ENCODE measurements at places on chromosomes 2 and 18.

GRCh38 chr18:50358844-50359243 lies 16.0 kb upstream of the SKA1 start:
- DNase-seq, result no peak

DNA sequence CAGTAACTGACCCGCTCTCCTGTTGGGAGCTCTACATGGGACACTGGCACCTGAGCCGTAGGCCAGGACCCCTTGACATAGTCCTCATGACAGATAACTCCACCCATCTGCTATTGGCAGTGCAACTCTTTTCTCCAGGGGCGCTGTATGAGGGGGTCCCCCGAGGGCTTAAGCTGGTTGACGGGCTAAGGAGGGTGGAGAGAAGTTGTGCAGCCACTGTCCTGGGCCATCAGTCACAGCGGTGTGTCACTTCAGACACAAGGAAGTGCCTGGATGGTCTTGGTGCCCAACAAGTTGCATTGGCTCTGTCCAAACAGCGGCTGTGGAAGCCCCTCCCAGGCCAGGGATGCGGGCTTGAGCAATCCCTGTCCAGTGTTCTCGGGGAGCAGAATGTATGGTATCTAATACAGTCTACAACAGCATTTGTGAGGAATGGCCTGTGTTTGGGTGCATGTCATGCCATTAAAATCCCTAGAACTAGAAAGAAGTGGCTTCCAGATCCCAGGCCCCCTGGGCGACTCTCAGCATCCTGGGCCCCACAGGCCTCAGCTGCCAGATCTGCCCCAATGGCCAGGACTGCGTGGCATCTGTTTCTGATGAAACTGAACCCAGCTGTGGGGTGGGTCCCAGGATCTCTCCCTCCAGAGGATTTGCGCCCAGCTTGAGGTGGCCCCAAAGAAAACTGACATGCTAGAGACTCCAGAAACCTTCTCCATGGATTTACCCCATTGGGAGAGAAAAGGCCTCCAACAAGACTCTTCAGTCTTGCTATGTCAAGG lies 23.3 kb downstream of the TTC32 start:
- DNase-seq, result no peak

DNA sequence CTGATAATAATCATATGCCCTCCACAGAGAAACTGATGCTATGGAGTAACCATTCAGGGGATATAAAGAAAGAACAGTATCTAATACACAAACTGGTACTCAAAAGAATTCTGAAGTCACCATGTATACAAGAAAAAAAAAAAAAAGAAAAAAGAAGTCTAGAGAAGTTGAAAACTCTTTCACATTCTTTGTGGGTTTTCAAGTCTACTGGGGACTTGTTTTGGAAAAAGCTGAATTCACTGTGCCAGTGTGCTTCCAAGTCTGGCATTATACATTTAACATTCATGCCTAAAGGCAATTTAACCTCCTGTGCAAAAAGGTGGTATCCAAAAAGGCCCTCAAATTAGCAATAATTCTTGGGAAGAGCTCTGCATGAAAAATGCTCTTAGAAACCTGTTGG lies 94.8 kb upstream of the ITGB6 start:
- DNase-seq, result no peak

GRCh38 chr2:26068602-26069298 lies 34.9 kb downstream of the RAB10 start:
- no peak for DNase-seq

- DNase-seq, result no peak
Measured at GRCh38 chr2:100196786-100197494, 54.5 kb upstream of the AFF3 start.

GRCh38 chr2:221397187-221397586 lies 174.9 kb downstream of the EPHA4 start:
- no peak for DNase-seq

DNA sequence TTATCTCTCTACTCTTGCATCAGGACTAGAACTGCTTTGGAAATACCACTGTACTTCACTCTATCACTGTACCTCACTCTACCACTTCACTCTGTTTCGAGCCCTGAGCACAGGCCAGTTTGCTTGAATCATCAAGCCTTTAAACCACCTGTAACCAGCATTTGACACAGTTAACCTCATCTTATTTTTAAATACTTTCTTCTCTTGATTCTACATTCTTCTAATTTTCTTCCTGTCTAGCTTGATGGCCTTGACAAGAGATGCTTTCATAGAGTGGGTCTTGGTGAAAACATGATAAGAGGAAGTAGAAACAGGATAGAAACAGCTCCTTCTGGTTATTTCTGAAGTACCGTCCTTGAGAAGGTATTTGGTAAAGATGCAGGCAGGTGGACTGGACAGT lies 78.1 kb downstream of the SPIRE1 start:
- no peak for DNase-seq

DNA sequence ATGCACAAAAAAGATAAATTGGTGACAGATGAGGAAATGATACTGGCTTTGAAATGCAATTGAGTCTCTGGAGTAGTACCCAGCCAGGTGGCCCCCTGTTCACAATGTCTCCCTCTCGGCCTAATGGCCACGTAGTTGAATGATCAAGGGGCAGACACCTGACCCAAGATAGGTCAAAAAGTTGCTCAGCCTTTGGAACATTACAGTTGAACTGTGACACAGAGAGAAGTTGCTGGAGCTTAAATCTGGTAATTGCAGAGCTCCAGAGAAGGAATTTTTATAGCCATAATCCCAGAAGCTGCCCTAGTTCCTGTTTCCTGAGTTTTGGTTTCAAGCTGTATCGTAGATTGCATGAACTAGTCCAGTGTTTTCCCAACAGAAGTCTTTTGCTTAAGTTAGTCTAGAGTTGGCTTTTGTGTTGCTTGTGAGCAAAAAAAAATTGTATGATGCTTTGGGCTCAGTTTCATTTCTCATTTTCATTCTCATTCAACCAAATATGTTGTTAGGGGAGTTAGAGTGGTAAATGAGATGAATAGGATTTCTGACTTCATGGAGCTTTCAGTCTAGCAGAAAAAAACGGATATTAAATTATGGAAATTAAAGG lies 117.9 kb downstream of the CSRNP3 start:
- no peak for DNase-seq

- no peak for DNase-seq
Measured at GRCh38 chr18:42181474-42181873, 226.4 kb downstream of the PIK3C3 start.

DNA sequence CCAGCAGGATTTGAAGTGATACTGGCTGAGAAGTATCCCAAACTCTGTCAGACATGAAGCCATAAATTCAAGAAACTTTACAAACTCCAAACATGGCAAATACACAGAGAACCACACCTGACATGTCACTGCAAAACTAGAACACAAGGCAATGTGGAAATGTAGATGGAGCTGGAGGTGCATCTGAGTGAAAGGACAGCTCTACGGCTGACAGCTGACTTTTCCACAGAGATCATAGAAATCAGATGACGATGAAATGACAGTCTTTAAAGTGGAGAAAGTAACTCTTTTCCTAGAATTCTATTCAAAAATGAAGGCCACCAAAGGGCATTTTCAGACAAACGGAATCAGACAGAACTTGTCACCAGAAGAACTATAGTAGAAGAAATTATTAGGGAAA lies 97.5 kb downstream of the LDLRAD4 start:
- no peak for DNase-seq

- peak; percentile 63 for DNase-seq
Measured at GRCh38 chr18:49628881-49629795, 67.3 kb downstream of the LIPG start.

DNA sequence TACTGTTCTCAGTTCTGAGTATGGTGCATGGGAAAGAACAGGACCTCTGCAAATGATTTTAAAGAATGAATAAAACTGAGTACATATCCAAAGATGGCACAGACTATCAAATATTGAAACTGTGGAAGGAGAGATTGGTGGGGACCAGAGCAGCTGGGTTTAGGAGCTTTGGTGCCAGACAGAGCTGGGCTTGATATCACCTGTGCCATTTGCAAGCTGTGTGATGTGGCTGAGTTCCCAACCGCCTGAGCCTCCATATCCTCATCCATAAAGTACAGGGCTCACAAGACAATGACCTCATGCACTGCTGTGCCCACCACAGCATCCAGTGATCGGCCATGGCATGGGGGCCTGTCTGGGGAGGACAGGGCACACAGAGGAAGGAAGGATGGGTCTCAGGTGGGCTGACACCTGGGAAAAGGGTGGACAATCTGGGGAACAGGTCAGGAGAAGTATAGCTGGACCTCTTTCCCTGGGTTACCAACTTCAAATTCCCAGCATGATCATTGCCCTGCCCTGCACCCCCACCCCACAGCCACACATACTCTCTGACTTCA lies 83.9 kb upstream of the RAB6C start:
- DNase-seq, result no peak

DNA sequence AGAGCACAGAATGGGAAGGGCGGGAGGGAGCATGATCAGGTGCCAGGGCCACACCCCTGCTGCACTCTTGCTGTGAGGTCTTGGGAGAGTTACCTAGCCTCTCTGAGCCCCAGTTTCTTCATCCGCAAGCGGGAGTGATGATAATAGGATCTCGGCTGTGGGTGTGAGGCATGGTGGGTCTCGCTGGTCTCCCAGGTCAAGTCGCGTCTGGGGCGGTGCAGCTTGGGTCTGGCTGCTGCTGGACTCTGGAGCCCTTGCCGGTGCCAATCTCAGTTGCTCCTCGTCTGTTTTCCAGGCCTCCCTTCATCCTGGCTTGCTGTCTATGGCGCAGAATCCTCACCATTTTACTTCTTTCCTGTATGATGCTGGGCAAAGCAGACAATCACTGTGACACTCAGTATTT lies 130.3 kb upstream of the RAB12 start:
- DNase-seq, result no peak

- no peak for DNase-seq
Measured at GRCh38 chr18:75290737-75291358, 80.3 kb downstream of the TSHZ1 start.

- no peak for DNase-seq
Measured at GRCh38 chr2:198587240-198587639, 782.8 kb downstream of the PLCL1 start.

GRCh38 chr2:136505462-136505861 lies 259.9 kb upstream of the THSD7B start:
- no peak for DNase-seq

- no peak for DNase-seq
Measured at GRCh38 chr18:7870855-7871254, 303.7 kb downstream of the PTPRM start.

GRCh38 chr2:161415034-161415986 lies 787 bp upstream of the TBR1 start:
- no peak for DNase-seq

DNA sequence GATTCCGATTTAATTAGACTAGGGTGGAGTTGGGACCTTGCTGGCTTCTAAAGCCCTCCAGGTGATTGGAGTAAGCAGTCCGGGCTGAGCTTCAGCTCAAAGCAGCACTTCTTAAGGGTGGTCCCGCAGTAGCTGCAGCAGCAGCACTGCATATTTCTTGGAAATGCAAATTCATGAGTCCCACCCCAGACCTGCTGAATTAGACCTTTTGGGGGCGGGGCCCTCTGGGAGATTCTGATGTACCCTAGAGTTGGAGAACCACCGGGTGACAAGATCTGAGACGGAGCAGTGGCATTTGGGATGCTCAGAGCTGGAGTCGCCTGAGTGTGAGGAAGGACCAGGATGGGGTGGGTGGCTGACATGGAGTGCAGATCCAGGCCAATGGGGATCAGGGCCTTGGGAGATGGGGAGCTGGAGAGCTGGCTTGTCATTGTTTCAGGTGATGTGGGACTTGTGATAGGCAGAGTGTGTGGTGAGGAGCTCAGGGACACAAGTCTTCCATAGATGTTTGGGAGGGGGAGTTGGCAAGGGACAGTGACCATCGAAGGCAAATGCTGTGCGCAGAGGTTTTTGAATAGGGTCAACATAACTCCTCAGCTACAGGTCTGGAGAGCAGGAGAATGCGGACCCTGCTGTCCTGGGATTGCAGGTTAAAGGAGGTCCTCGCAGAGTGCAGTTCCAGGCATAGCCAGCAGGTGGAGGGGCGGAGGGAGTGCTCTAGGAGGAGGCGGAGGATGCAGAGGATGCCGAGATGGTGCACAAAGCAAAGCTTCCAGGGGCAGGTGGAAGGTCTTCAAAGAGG lies 130.9 kb upstream of the RAB12 start:
- peak; percentile 18 for DNase-seq

DNA sequence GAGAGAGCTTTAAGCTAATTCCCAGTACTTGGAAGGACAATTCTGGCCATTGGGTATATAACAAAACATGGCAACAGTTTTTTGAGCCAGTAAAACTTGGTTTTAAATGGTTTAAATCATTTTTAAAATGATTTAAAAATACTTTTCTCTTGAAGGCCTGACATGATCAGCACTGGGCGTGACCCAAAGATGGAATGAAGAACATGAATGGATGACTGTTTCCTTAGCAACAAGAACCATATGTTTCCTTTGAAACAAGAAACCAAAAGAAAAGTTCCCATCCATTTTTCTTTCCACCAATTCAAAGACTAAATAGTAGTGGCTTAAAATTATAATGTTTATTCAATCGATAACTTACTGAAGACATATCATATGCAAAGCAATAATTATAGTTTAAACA lies 348.3 kb upstream of the FIGN start:
- DNase-seq, result no peak

DNA sequence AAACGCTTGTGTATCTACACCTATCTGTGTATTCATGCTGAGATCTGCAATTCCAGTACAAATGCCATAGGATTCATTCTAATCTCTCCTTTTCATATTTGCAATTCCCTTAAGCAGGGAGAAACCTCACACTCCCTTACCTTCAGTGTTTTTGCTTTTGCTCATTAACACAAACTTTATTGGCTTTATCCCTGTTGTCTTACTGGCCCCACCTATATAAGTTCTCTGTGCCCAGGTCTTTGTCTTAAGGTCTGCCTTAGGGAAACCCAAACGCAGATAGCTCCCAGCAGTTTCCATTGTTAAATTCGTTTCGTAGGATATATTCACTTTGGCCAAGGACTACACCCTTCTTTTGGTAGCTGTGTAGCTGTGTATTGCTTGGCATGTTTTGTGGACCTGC lies 4.0 kb upstream of the SNORC start:
- no peak for DNase-seq

DNA sequence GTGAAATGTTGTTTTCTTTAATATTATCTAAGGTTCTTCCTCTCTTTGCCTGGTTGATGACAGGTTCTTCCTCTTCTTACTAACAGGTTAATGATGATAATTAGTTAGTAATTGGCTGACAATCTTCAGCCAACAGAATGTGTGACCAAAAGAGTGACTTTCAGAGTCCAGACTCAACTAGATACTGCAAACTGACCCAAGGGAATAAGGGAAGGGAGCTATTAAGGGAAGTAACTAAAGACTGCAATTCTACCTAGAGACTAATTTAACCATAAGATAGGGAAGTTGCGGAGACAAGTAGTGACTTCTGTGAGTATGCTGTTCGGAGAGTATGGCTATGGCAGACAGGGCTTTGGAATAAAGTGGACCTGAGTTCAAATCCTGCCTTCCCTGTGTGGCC lies 127.3 kb upstream of the TACR1 start:
- DNase-seq, result no peak

- DNase-seq, result no peak
Measured at GRCh38 chr2:236616624-236617023, 47.0 kb downstream of the ACKR3 start.
